ENCODE measurements at places on chromosomes 1 and 21.

DNA sequence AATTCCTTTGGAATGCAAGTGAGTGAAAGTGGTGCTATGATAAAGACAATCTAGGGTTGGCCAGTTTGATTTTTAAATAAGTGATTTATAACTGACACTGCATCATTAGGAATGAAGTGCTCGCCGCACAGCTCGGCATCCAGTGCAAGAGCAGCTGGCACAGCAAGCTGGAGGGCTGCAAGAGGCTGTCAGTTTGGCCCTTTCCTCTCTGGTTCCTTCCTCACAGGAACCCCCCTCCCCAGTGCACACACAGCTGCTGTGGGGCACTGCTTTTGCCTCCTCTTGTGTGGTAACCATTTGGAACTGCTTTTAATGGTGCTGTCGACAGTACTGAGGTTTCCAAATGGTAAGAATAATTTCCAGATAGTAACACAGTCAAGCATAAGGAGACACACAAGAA, 10.4 kb upstream of the BCAR3 start:
- no peaks in the 10 kb centered on the region for H3K36me3 ChIP-seq
- no peaks in the 10 kb centered on the region for H3K27me3 ChIP-seq
- H3K27ac ChIP-seq = no peak overlapping the region
- peaks cover 3% of the 10 kb centered on the region for H3K4me1 ChIP-seq
- no peak for DNase-seq

GRCh38 chr21:27567381-27567780, 600.5 kb upstream of the ADAMTS5 start:
- H3K27me3 ChIP-seq = no peaks in the 10 kb centered on the region
- H3K4me1 ChIP-seq = no peaks in the 10 kb centered on the region
- no peak overlapping the region for H3K4me3 ChIP-seq
- no peaks in the 10 kb centered on the region for H3K36me3 ChIP-seq
- H3K27ac ChIP-seq = no peak overlapping the region
- no peak for DNase-seq

- no peaks in the 10 kb centered on the region for H3K36me3 ChIP-seq
- no peak overlapping the region for H3K27ac ChIP-seq
- no peaks in the 10 kb centered on the region for H3K27me3 ChIP-seq
- no peak for DNase-seq
- no peaks in the 10 kb centered on the region for H3K4me1 ChIP-seq
- H3K4me3 ChIP-seq = no peak overlapping the region
Measured at GRCh38 chr1:244087611-244088010, 36.5 kb downstream of the ZBTB18 start.

DNA sequence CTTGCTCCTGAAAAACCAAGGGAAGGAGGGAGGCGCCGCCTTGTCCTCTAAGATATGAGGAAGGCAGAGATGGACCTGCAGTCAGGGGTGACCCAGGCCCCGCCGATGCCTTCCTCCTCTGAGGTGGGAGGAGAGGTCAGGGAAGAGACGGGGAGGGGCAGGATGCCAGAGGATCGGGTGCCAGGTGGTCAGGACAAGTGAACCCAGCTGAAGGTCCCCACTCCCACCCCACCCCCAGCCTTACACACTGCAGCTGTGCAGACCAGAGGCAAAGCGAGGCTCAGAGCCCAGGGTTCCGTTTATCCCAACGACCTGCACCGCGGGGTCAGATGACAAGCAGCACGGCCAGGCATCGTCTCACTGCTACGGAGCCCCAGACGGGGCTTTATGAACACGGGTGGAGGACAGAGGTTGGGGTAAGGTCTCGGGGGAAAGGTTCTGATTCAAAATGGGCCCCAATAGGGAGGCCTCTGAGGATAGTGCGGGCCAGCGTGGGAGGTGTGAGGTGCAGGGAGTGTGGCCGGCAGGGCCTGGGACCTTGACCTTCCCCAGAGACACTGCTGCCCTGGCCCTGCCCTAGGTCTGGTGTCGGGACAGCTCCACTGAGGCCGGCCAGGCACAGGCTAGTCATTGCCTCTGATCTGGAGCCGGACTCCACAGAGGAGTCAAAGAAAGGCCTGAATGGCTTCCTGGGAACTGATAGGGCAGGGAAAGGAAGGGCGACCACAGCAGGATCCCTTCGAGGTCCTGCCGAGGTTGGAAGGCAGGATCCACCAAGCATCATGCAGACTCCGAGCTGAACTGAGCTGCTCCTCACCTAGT, 112.4 kb downstream of the WDR4 start:
- no peaks in the 10 kb centered on the region for H3K27me3 ChIP-seq
- no peaks in the 10 kb centered on the region for H3K4me1 ChIP-seq
- H3K36me3 ChIP-seq = peaks cover 27% of the 10 kb centered on the region
- no peak overlapping the region for H3K27ac ChIP-seq
- H3K4me3 ChIP-seq = no peak overlapping the region

DNA sequence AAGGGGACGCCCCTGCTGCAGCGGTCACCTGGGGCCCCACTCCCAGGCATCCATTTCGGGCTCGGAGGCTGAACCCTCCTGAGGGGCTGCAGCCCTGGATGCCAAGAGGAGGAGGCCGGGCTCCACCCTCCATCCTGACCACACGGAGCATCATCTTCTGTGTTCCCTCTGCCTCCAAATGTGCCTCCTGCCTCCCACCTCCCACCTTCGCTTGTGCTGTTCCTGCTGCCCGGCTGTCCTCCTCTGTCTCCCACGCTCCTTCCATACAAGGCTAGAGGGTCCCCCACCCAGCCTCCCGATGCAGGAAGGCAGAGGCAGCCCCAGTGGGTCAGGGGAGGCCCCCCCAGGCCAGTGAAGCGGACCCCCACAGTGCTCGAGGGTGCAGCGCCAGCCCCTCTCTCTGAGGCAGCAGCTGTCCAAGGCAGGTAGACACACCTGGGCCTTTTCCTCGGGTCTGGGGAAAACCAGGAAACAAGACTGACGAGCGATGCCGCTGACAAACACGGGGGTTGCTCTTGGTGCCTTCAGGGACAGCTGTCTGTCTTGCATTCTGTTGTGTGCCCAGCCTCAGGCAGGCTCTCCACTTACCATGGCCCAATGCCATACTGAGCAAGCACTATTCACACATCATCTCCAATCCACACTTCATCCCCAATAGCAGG, 16.8 kb upstream of the PLEKHG5 start:
- no peak overlapping the region for H3K4me3 ChIP-seq
- H3K4me1 ChIP-seq = no peaks in the 10 kb centered on the region
- peaks cover 2% of the 10 kb centered on the region for H3K27me3 ChIP-seq
- no peak overlapping the region for H3K27ac ChIP-seq
- no peaks in the 10 kb centered on the region for H3K36me3 ChIP-seq

DNA sequence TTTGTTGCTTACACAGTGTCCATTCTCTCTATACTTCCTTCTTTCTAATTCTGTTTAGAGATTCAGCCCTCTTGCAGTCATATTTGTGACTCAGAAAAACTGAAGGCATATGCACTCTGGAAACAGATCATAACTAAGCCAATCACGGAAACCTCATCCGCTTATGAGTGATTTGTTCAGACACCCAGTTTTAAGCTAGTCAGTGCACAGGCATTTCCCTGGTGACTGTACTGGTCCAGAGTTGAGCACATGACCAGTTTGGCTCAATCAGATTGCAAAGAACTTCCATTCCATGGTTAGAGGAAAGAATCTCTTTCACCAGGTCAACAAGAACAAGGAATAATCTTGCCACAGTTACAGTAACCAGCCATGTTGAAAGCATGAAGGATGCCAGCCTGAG, 69.2 kb upstream of the SGIP1 start:
- no peak overlapping the region for H3K27ac ChIP-seq

DNA sequence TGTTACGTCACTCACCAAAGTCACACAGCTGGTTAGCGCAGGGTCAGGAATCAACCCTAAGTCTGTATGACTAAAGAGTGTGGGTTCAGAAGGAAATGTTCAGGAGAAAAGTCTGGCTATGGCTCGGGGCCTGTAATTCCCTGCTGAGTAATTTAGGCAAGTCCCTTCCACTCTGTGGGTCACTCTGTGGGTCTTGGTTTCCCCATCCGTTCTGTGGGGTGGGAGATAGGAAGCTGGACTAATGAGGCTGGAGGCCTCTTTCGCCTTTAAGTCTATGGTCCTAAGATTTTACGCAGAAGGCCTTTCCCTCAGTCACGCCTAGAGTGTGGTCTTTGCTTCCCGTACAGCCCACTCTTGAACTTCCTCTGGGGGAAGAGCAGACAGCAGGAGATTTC, 14.3 kb upstream of the MED18 start:
- H3K27ac ChIP-seq = no peak overlapping the region
- peak; percentile 44 for DNase-seq
- H3K27me3 ChIP-seq = no peaks in the 10 kb centered on the region

DNA sequence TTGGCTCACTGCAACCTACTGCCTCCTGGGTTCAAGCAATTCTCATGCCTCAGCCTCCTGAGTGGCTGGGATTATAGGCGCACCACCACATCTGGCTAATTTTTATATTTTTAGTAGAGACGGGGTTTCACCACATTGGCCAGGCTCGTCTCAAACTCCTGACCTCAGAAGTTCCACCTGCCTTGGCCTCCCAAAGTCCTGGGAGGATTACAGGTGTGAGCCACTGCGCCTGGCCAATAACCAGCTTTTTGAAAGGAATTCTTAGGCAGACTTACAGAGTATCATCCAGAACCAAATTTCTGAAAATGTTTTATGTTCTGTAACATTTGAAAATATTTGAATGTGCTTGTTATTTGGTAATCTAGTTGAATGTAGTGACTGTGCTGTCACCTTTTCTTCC, 14.6 kb downstream of the BTF3L4 start:
- H3K36me3 ChIP-seq = peaks cover 45% of the 10 kb centered on the region
- H3K4me1 ChIP-seq = no peaks in the 10 kb centered on the region
- H3K4me3 ChIP-seq = no peak overlapping the region
- H3K27me3 ChIP-seq = no peaks in the 10 kb centered on the region

- H3K27me3 ChIP-seq = no peaks in the 10 kb centered on the region
- H3K36me3 ChIP-seq = no peaks in the 10 kb centered on the region
- DNase-seq = no peak
Measured at GRCh38 chr1:226821719-226822085, 48.7 kb upstream of the PSEN2 start.

DNA sequence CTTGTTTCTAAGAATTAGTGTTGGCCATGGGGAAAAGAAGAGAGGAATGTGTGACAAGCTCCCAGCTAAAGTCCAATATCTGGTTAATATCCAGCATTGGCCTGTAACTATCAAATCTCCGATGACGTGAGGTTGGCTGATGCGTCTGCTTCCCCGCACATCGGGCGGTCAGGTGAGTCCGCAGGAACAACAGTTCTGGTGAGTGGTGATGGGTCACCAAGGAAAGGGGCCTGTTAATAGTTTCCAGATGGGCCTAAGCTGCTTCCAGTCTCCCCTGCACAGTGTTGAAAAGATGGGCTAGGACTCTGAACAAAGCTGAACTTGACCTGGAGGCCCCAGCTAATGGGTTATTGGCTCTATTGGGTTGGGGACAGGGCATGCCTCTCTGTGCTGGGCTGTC, 193.1 kb upstream of the EDN2 start:
- no peaks in the 10 kb centered on the region for H3K36me3 ChIP-seq
- H3K4me1 ChIP-seq = peaks cover 66% of the 10 kb centered on the region
- H3K4me3 ChIP-seq = no peak overlapping the region
- no peaks in the 10 kb centered on the region for H3K27me3 ChIP-seq
- H3K27ac ChIP-seq = no peak overlapping the region
- no peak for DNase-seq

DNA sequence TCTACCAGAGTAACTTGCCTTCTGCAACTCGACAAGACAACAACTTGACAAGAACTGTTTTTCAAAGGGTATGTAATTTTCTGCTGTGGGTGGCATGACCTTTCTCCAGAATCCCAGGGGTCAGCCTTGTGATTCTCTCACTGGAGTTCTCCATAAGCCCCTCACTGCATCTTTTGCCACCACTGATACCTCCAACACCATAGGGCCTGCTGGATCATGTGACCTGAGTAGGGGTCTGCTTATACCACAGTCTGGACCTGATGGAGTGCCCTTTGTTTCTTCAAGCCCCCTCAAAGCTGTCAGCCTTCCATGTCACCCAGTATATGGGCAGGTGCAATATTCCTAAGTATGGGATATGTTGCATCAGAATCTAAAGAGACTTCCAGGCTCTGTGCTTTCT, 31.6 kb upstream of the DIPK1A start:
- H3K4me1 ChIP-seq = peaks cover 51% of the 10 kb centered on the region
- H3K4me3 ChIP-seq = no peak overlapping the region
- DNase-seq = no peak
- H3K36me3 ChIP-seq = no peaks in the 10 kb centered on the region

GRCh38 chr1:32345289-32345827, 9.3 kb upstream of the MARCKSL1 start:
- no peaks in the 10 kb centered on the region for H3K27me3 ChIP-seq
- H3K4me3 ChIP-seq = no peak overlapping the region
- no peak overlapping the region for H3K27ac ChIP-seq
- H3K4me1 ChIP-seq = peaks cover 47% of the 10 kb centered on the region
- no peaks in the 10 kb centered on the region for H3K36me3 ChIP-seq
- DNase-seq = peak; percentile 57

DNA sequence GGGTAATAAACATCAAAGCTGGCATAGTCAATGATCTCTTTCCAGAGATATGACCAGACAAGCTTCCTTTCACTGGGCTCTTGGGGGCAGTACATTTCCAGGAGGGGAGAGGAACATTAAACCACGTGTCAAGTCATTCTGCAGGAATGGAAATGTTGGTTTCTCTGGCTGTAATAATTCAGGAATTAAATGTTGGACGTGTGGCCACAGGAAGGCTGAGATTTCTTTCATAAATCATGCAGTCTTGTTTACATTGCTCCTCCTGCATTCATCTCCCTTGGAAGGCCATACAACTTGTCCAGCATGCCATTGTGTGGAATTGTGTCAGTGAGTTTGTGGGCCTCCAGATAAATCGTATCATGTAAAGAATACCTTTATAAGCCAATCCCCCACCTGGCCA, 259.2 kb downstream of the ADGRL2 start:
- H3K4me1 ChIP-seq = no peaks in the 10 kb centered on the region
- H3K27me3 ChIP-seq = no peaks in the 10 kb centered on the region
- no peak for DNase-seq
- H3K4me3 ChIP-seq = no peak overlapping the region

All from CD4-positive, alpha-beta T cell (primary cell).